ENCODE measurements at places on chromosomes 5 and 9.

DNA sequence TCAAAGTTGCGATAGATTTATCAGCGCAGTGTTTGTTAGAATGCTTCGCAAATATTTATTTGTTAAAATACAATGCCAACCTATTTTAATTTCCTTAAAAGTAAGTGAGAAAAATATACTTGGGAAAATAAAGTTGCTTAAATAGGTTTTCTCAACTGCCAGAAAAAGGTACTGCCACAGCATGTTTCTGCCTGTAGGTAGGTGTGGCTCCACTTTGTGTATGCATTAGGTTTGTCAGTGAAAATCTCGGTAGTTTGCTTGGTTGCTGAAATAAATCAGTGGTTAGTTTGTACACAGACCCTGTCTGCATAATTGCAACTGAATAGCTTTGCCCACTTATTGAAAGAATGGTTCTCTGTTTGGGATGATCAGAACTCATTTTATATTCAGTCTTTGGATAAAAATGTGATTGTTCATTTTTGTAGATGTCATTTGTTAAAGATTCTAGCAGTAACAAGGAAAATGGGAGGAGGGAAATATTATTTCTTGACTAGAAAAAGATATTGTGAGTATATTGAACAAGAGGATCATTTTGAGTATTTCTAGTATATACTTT is 25.7 kb downstream of the C9orf85 start:
- no peak for DNase-seq

- no peak for DNase-seq
Observed at GRCh38 chr9:89234205-89235067, 55.8 kb upstream of the SHC3 start.

- no peak for DNase-seq
Observed at GRCh38 chr5:36777105-36777757, 99.3 kb upstream of the NIPBL start.

GRCh38 chr5:24773261-24773660 is 128.5 kb upstream of the CDH10 start:
- no peak for DNase-seq

DNA sequence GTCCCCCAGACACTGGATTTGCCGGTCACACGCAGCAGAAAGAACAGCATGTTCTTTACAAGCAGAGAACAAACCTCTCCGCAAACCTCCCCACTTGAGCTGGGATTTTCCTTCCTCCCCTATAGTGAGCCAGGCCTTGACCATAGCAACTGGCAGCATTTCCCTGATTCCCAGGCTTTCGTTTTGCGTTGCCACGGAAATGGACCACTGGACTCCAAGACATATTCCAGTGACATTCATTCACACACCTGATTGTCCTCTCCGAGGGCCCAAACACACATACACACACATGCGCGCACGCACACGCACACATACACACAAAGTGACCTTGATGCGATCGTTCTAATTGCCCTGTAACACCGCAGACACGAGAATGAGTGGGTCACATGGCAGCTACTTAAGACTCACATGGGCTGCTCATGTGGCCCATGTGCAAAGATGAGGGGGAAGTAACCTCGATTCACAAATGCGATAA is 80.9 kb upstream of the CPEB4 start:
- DNase-seq = no peak

DNA sequence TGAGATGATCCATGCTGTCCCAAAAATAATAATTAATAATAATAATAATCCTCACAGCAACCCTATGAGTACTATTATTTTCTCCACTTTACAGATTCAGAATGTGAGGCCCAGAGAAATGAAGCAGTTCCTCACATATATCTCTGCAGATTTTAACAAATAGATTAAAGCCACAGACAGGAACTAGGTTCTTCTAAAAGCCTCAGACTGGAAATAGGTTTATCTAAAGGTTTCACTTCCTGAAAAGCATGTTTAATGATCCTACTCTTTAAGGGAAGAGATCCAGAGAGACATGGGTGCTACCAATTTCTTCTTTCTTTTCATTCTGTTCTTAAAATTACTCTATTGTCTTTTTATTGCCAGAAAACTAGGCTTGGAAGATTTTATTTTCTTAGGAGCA is 1079.4 kb upstream of the COX7C start:
- no peak for DNase-seq

- DNase-seq = no peak
Observed at GRCh38 chr9:109274884-109275730, 45.8 kb downstream of the EPB41L4B start.

DNA sequence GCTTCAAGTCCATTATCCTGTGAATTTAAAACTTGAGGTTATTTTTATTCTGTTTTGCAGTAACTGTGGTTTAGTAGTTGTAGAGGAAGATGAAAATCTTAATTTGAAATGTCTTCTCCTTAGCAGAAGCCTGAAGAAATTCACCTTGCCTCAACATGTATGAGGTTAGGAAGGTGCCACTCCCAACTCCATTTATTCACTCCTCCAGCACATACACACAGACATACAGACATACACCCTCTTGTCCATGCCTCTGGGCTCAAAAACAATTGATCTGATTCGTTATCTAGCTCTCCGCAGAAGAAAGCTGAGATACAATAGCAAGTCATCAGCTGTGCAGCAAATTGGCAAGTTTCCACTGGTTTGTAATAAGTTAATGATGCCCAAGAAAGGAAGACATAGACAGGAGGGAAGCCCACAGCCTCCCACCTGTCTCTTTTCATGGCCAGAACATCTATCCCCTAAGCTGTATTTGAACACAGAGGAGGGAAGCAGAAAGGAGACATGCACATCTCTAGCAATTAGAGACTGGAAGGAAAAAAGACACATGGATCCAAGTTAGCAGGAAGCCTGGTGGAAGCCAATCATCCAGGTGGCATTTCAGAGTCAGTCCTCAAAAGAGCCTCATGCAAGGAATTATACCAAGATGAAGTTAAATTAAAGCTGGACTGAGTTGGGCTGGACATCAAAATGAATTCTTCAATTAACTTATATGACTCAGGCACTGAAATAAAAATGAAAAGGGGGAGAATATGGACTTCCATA is 257.9 kb downstream of the ASTN2 start:
- no peak for DNase-seq

DNA sequence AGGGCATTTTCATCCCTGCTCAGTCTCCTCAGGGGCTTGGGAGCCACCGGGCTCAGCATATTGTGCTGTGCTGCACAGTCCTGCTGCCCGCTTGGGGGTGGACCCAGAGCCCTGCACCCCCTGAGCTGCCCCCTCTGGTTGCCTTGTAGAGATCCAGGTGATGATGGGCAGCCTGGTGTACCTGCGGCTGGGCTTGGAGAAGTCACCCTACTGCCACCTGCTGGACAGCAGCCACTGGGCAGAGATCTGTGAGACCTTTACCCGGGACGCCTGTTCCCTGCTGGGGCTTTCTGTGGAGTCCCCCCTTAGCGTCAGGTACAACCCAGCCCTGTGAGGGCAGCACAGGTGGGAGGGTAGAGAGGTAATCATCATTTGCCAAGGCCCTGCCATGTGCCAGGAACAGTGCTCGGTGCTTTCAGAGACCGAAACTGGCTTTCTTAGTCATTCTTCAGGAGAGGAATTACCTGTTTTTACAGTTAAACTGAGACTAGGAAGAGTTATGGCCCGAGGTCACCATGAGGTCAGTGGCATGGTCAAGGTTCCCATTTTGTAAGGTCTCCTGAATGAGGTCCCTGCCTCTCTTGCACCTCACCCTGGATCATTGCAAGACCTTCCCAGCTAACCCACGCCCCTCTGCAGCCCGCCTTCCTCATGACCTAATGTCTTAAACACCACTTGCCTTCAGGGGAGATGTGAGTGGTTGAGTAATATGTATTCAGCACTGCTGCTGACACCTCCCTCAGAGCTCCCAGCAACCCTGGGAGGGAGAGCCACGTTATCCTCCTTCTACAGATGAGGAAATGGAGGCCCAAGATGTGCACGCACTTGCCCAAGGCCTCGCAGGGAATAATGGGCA is 7.5 kb downstream of the NHP2 start:
- no peak for DNase-seq

DNA sequence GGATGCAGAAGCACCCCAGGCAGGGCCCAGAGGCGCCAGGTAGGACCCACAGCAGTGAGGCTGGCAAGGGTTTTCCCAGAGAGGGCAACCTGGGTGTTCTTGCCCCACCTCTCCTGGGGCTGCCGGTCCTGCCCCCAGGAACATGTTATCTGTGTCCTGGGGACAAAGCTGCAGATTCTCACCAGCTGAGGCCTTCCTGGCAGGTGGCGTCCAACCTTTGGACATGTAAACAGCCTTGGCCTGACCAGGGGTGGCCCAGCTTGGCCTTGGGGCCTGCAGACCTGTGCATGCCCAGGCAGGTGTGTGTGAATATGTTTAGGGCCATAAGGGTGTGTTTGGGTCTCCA is 101.8 kb upstream of the LARP1 start:
- no peak for DNase-seq

DNA sequence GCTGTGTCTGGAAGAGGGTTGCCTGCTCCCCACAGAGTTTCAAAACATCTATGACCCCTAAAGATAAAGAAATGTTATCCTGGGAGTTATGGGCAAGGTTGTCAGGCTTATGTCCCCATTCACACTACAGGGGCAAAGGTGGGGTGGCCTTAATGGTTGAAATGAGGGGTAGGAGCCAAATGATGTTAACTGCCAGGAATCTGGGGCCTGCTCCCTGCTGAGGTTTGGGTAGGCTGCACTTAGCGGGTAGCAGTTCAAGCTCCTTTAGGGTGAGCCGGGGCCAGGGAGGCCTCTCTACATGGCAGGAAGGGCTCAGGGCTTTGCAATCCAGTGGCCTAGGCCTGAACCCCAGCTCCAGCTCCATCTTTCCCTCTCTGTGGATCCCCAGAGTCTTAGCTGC is 3.0 kb downstream of the FGF18 start:
- no peak for DNase-seq

GRCh38 chr5:50786073-50786472 is 119.6 kb downstream of the PARP8 start:
- no peak for DNase-seq

GRCh38 chr9:126391713-126392661 is 65.4 kb downstream of the MVB12B start:
- DNase-seq = no peak

GRCh38 chr9:120281665-120282064 is 298.3 kb downstream of the CDK5RAP2 start:
- DNase-seq = no peak

- no peak for DNase-seq
Observed at GRCh38 chr5:169628892-169629291, 8.2 kb upstream of the DOCK2 start.

GRCh38 chr9:119945686-119946085 is 576.5 kb upstream of the BRINP1 start:
- DNase-seq = no peak

DNA sequence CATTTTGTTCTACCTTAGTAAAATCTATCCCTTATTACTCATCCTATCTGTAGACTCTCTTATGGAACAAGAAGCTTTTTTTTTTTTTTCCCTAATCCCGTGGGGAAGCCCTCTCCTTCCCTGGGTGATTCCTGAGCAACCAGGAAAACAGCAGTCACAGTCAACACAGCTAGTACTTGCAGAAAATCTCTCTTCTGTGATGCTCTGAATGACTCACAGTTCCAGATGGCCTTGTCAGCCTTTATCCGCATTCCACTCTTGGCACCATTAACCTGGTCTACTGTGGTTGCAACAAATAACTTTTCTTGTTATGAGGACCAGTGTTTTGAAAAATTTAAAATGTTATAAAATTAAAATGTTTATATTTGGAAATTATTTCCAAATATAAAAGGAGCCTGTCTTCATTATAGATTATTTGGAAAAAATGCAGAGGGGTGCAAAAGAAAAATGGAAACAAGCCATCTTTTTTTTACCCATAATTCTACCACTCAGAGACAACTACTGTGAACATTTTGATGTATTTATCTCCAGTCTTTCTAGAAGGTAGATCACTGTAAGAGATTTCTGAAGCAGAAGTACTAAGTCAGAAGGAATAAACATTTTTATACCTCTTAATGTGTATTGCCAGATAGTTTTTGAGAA is 486.7 kb downstream of the RAB3C start:
- no peak for DNase-seq

- no peak for DNase-seq
Observed at GRCh38 chr9:19358701-19359100, 21.3 kb downstream of the RPS6 start.

DNA sequence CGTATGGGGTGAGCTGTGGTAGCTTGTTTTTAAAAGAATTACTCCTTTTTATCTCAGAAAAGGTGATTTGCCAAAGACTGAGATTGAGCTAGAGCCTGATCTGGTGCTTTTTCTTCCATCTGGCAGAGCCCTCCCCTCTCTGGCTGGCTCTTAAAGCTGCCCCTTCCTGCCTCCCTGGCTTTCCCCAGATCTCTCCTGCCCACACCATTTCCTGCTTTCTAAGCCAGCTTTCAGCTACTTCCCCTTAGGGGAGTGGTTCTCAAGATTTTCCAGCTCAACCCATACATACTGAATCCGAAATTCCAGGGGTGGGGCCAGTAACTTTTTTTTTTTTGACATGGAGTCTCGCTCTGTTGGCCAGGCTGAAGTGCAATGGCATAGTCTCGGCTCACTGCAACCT is 4.8 kb upstream of the ACOT12 start:
- DNase-seq = no peak

GRCh38 chr5:109830955-109831502 is 141.3 kb downstream of the MAN2A1 start:
- no peak for DNase-seq

- no peak for DNase-seq
Observed at GRCh38 chr5:135156715-135157404, 122.8 kb upstream of the PITX1 start.

GRCh38 chr5:72328172-72328571 is 8.0 kb downstream of the PTCD2 start:
- DNase-seq = no peak

- DNase-seq = no peak
Observed at GRCh38 chr9:32783168-32783891, at the start of gene TMEM215. Gene TMEM215, plus strand, starts transcription at chr9:32783540. Its CDS starts 644 bp downstream, at chr9:32784184.

DNA sequence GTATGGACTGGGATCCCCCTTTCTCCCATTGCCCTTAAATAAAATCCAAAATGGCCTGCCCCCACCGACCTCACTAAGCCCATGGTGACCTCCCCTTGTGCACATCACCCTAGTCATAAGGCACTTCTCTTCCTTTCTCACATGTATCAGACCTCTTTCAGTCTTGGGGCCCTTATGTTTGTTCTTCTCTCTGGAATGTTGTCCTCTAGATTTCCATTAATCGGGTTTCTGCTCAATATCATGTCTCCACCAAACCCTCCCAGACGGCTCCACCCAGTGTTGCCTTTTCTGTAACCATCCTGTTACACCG is 196.3 kb downstream of the ERCC6L2 start:
- DNase-seq = no peak

DNA sequence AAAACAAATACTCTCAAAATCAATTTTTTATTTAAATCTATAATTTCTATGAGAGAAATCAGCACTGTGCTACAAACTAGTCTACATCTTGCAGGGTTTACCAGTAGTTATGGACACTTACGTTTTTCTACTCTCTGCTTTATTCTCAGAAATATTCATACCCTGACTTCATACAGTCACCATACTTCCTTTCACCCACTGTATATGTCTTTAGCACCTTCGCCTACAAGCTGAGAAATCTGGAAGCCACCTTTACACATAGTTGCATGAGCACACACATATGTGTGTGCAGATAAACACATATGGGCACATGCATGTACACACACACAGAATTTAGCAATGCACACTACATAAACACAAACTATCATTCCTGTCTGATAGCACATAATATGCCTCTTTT is 177.0 kb downstream of the ST8SIA4 start:
- no peak for DNase-seq
